ENCODE measurements at places on chromosomes 13 and 19. TPM values are rescaled to one million over a fixed set of nuclear protein-coding genes. Genes with fewer than 3 reads are reported as not detected.

RNF17 gene
- 0.65 TPM for total RNA-seq

ZNF155 gene
- 4.3 TPM for total RNA-seq

PCP2 gene
- not detected for total RNA-seq

IGFL3 gene
- total RNA-seq, result not detected

SGCG gene
- total RNA-seq, result not detected

ZNF223 gene
- total RNA-seq, result 3.3 TPM

KLHL26 gene
- 5.1 TPM for total RNA-seq

TMEM86B gene
- 2.1 TPM for total RNA-seq

YIF1B gene
- total RNA-seq, result 90.6 TPM

KCNJ14 gene
- 0.06 TPM for total RNA-seq

GPR4 gene
- not detected for total RNA-seq

IL4I1 gene
- total RNA-seq, result 9.5 TPM

KANK2 gene
- total RNA-seq, result 94.0 TPM

GPR12 gene
- total RNA-seq, result not detected

CGB8 gene
- 1.2 TPM for total RNA-seq

TGFBR3L gene
- 1.6 TPM for total RNA-seq

U2AF1L4 gene
- total RNA-seq, result 5.9 TPM
